ENCODE measurements at places on chromosomes 3 and 15. TPM values are rescaled to one million over a fixed set of nuclear protein-coding genes. Genes with fewer than 3 reads are reported as not detected.

GRCh38 chr15:85407421-85408269, 27.2 kb downstream of the AKAP13 start:
- DNase-seq, result no peak

DNA sequence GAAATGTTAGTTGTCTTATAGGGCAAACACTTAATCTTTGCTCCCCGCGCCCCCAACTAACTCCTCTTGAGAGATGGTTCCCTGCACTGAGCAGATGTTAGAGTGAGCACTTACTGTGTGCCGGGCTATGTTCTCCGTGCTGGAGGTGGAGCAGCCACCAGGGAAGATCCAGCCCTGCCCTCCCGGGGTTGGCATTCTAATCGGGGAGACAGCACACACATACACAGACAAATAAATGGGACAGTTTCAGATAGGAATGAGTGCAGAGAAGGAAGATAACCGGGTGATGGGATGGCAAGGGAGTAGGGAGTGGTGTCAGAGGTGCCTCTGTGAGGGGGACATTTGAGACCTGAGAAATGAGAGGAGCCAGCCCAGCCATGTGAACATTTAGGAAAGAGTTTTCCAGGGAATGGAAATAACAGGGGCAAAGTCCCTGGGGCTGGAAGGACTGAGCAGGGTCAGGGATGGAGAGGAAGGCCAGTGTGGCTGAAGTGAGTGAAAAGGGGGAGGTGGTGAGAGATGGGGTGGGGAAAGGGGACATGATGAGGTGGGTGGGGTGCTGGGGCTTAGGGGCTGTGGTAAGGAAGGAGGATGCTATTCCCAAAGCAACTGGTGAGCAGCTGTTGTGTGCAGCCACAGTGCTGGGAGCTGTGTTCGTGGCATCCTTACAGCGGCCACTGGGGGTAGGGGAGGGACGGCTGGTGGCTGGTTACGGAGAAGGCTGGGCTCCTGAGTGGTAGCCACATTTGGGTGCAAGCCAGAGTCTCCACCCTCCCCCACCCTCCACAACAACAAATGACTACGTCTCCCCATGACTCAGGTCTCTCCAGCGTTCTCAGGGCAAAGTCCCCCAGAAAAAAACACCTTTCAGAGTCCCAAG, 15.4 kb upstream of the FGD5 start:
- DNase-seq, result no peak

DNA sequence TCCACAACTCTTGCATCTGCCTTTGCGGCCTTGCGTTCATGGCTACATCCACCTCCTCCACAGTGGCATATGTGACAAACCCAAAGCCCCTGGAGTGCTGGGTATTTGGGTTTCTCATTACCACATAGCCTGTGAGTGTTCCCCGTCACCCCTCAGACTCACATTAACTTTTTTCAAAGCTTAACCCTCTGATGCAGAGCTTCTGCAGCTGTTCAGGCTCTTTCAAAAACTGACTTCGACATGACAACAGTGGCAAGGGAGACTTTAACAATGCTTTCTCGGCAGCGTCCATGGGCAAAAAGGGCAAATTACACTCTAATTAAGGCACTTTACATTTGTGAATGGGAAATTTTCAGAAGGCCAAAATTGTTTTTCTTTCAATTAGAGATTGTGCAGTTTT, 343.2 kb downstream of the UNC13C start:
- no peak for DNase-seq

GRCh38 chr15:51680321-51680720, 982 bp upstream of the SCG3 start:
- no peak for DNase-seq

DNA sequence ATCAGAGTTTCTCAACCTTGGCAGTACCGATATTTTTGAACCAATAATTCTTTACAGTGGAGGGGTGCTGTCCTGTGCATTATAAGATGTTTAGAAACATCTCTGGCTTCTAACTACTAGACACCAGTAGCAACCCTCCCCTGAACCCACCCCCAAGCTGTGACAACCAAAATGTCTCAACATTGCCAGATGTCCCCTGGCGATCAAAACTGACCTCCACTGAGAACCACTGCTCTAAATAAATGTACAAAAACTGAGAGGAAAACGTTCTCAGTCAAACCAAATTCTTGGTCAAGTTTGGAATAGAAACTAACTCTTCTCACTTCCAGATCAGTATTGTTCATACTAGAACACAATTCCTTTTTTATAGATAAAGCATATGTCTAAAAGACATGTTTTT, 58.5 kb downstream of the GPR160 start:
- DNase-seq, result no peak

Gene CA12
- total RNA-seq, result 1.8 TPM

DNA sequence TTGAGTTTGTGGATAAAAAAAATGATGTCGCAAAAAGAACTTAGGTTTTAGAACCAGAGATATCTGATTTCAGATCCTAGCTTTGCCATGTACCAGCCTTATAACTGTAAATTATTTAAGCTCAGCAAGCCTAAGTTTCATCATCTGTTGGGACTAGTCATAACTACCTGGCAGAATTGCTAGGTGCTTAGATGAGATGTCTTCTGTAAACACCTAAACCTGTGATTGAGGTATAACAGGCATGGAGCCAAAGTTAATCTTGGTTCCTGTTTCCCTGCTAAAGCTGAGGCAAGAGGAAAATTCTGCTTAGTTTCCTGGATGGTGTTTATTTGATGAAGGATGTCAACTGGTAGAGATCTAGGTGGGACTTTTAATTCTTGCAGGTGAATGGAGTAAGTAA, 331.3 kb upstream of the RBMS3 start:
- DNase-seq, result no peak

DNA sequence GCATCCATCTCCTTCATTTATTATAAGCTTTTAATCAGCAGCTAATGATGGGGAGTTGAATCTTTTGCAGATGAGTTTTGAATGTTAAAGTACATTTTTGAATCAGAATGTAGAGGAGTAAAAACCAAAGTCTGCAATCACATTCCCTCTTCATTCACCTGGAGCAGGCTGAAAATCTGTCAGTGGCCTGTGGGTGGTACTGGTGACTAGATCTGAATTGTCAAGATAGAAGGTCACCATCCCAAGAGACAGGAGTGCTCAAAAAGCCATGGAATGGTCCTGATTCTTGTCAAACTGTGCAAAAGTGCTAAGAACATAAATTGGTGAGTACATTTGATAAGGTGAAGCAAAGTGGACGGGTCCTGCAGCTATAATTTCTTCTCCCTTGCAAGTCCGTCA, 881.3 kb upstream of the NR2F2 start:
- no peak for DNase-seq
